HEK293T (cell line): ENCODE measurements at places on chromosomes 2 and 18.

GRCh38 chr2:119856469-119856901, 96.8 kb downstream of the PTPN4 start:
- DNase-seq = no peak

DNA sequence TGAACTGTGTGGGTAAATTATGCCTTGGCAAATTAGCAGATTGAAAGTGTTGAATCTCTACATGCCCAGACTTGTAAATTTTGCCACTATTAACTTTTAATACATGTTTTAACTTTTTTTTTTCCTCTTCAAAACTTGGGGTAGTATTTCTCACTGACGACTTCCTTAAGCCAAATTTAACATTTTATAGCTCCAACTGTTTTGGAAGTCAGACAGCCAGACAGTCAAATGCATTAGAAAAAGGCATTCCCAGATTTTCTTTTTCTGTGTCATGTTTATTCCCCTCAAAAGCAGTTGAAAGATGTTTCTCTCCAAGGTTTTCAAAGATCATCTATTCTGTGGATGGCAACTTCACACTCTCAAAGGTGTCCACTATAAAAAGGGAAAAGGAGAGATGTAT, 226.8 kb upstream of the FN1 start:
- DNase-seq = no peak

DNA sequence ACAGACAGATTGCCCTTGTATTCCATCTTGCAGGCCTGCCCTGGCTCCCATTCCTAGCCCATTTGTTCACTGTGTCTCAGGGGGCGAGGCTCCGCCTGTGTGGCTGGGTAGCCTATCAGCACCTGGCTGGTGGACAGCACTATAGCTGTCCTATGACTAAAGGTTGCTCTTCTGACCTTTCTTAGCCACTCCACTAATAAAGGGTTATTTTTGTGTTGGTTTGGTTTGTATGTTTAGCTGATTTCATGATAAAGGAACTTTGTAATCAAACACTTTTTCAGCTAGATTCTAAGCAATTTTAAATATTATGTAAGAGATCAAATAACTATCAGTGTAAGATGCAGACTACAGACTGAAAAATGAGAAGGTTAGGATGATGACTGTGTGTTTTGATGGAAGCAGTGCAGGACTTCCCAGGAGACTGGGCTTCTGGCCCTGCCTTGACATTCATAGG, 72.2 kb downstream of the CRIM1 start:
- no peak for DNase-seq

DNA sequence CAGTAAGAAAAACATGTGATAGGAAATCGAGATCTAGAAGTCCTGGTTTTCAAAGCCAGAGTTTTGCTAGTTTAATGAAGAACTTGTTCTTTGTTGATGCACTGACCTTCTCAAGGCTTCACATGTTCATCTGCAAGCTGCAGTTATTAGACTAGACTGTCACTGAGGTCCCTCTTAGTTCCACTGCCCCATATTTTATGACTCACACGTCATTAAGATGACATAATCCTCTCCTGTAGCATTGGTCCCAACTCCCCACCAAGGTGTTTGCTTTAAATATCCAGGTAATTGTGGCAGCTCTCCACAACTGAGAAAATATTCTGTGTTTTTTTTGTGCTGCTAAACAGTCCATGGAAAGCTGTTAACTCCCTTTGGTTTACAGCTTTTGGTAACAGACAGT, 149.7 kb downstream of the MREG start:
- no peak for DNase-seq

- no peak for DNase-seq
Observed at GRCh38 chr2:240959214-240959940, 39.0 kb upstream of the SNED1 start.

- no peak for DNase-seq
Observed at GRCh38 chr2:239075918-239076758, 228.3 kb downstream of the TWIST2 start.

DNA sequence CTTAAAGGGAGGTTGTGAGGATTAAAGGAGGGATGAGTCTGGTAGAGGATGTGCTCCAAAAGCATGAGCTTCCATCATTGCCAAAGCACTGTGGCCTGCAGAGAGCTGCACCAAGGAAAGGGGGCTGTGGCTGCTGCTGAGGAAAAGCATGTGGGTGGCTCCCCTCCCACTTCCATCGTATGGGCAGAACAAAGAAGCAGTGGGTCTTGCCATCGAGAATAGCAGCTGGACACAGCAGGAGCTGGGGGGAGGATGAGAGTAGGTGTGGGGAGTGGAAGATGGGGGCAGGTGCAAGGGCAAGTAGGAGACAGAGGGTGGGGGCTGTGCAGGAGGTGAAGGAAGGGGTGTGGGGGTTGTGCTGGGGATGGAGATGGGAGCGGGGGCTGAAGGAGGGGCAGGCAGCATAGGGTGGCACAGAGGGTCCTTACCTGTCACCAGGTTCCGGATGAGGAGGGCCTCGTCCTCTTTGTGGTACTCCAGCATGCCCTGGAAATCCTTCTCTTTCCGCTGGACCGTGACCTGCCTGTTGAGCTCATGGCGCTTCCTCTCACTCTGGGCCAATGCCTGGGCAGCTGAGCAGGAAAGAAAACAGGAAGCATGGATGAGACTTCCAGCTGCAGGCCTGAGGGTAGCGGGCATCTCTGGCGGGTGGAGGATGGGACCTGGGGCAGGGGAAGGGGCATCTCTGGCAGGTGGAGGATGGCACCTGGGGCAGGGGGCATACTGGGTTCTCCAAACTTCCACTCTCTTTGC, 33.6 kb upstream of the ACAA2 start:
- DNase-seq = no peak

- no peak for DNase-seq
Observed at GRCh38 chr18:13163167-13163927, 55.2 kb upstream of the LDLRAD4 start.

GRCh38 chr2:30686000-30686399, 121.2 kb downstream of the CAPN13 start:
- peak; percentile 34 for DNase-seq

GRCh38 chr2:28956415-28956826, 24.7 kb upstream of the TOGARAM2 start:
- peak; percentile 69 for DNase-seq

DNA sequence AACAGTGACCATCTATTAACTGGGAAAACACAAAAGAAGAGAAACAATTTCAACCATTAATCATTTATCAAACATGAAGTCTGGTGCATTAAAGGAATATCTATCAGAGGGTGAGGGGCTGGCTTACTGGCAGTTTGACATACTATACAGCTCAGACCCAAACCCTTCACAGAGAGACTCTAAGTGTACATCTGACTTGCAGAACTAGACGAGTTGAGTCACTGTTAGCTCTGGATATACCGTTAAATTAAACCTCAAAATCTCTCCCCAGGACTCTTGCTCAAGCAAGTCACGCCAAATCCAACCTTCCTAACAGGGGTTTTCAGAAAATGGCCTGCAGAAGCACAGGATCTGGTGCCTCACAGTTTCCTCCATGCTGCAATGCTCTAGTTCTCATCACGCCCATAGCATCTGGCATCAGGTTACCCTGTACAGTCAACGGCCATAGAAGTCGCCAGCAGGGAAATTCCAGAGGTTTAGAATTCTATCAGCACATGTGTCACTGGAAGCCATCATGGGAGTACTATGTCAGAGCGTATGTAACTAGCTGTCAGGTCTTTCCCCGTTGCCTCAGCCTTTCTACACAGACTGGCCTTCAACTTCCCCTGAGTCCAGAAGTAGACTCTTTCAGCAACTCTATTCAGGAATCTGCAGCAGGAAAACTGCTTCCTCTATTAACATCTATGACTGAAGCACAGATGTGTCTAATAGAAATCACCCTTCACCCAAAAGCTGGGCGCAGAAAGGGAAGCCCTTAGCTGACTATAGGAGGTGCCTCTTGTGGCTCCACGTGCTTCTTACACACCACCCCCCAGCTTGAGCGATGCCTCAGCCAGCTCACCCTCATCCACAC, 9.3 kb downstream of the TGOLN2 start:
- DNase-seq = no peak

GRCh38 chr2:39602616-39603015, 63.1 kb upstream of the TMEM178A start:
- no peak for DNase-seq

- no peak for DNase-seq
Observed at GRCh38 chr2:190879474-190880377, 895 bp upstream of the GLS start.

- no peak for DNase-seq
Observed at GRCh38 chr18:32730620-32731091, 42.2 kb downstream of the KLHL14 start.

GRCh38 chr2:1947316-1947715, 203.0 kb upstream of the PXDN start:
- no peak for DNase-seq

DNA sequence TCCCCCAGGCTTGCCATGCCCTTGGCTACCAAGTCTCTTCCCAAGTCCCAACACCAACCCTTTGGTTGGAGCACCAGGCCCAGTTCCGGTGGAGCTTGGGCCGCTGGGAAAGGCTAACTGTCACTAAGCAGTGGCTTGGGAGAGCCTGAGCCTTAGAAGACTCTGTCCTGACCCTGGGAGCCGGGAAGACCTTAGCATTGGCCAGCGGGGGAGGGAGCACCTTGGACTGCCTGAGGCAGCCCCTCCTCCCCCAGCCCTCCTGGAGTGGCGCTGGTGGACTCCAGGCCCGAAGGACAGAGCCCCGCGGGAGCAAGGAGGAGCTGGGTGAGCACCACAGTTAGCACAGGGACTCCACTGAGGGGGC, 62.5 kb upstream of the POMC start:
- no peak for DNase-seq

DNA sequence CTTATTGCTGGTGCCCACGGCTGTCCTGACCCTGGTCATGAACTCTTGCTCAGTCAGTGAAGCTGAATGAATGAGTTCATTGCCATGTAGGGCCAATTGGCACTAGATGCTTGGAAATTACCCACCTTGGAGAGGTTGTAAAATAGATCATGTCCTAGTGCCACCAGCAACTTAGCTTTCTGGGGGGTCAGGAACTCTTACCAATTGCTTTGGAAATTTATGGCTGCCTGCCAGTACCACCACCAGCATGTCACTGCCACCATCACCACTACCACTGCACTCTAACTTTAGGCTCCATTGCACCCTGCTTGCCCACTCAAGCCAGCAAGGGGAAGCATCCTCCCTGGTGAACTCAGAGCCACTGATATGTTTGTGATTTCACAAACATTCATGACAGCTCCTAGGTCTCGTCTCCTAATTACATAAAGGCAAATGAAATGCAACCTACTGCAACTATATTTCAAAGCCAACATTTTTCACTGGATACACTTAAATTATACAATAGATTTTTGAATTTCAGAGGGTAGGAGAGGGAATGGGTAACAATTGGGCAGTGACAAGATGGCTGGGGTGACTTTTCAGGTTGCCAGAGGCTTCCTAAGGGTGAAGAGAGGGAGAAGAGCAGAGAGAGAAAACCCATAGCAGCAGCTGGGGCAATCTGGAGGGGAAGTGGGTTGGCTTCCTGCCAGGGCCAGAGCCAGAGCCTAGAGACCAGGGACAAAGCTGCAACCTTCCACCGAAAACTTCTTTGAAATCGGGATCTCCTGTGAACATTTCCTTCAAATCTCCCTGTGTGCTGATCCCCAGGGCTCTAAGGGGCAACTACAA, 3.5 kb upstream of the EMILIN1 start:
- no peak for DNase-seq

- DNase-seq = no peak
Observed at GRCh38 chr2:173231042-173231441, 123.6 kb upstream of the CDCA7 start.

GRCh38 chr2:40658941-40659340, 207.1 kb upstream of the SLC8A1 start:
- peak; percentile 21 for DNase-seq

DNA sequence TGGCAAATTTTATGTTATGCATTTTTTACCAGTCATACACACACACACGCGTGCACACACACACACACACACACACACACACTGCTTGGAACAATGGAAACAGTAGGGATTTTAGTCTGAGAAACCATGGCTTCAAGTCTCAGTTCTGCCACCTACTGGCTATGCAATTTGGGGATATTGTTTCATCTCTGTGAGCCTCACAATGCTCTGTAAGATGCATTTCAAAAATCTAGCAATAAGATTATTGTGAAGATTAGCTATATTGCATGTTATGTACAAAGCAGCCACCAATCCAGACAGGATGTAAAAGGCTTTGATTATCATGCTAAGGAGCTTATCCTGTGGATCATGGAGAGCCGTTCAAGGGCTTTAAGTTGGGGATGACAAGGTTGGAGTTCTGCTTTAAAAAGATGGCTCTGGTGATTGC, 401.4 kb downstream of the NBAS start:
- peak; percentile 33 for DNase-seq

GRCh38 chr18:48228841-48229240, 180.3 kb downstream of the ZBTB7C start:
- no peak for DNase-seq

DNA sequence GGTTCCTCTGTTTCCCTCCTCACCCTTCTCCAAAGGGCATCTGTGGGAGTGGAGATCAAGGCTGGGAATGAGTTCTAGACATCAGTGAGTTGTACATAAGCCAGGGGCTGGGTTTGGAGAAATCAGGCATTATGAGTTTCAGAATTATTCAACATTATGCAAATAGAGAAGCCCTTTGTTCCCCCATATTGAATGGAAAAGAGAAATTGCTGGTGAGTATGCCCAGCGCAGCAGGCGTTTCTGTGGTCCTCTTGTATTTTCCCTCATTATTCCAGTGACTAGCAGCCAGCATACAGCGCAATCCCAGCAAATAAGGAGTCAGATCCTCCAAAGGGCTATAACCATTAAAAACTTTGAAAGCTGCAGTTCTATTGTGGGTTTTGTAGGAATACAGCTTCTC, 94.4 kb downstream of the VWA3B start:
- DNase-seq = no peak

GRCh38 chr2:224881846-224882245, 160.4 kb downstream of the DOCK10 start:
- DNase-seq = no peak

DNA sequence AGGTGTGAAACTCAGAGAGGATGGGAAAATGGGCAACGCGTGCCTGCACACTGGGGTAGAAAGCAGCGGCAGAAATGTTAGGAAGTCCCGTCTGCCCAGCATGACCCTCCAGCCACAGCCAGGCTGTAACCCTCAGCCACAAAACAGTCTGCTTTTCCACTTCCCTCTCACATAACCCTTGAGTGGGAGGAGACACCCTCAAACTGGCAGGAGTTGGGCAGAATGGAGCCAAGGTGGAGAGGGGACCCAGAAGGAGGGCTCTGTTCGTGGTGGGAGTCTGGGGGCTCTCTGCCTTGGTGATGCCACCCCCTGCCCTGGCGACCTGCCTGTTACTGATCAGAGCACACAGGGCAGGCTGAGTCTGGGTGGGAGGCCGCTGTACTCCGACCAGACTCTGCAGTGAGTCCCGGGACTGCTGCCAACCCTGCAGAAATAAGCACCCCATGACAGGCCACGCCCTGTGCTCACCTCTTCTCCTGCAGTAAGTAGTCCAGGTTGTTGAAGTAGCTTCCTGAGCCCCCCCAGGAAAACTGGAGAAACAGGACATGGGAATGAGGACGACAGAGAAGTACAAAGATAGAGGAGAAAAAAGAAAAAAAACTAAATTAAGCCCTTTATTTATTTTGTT, 16.0 kb downstream of the FAM178B start:
- no peak for DNase-seq

GRCh38 chr18:77461062-77461688, 211.5 kb downstream of the GALR1 start:
- no peak for DNase-seq
